ENCODE measurements at places on chromosomes 3 and 15.

GRCh38 chr15:100650685-100651084 lies 48.3 kb downstream of the ASB7 start:
- no peak for DNase-seq

DNA sequence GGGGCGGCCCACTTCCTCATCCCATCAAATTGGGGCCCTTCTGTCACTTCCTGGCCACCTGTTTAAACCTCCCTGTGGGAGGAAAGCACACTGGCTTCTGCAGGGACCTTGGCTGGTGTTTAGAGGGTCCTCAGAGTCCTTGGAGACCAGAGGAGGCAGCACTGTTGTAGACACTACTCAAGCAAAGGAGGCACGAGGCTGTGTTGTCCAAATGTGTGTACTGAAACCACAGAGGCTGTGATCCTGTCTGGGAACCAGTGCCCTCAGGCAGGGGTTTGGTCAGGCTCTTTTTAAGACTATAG lies 12.4 kb upstream of the SEC13 start:
- DNase-seq = no peak

DNA sequence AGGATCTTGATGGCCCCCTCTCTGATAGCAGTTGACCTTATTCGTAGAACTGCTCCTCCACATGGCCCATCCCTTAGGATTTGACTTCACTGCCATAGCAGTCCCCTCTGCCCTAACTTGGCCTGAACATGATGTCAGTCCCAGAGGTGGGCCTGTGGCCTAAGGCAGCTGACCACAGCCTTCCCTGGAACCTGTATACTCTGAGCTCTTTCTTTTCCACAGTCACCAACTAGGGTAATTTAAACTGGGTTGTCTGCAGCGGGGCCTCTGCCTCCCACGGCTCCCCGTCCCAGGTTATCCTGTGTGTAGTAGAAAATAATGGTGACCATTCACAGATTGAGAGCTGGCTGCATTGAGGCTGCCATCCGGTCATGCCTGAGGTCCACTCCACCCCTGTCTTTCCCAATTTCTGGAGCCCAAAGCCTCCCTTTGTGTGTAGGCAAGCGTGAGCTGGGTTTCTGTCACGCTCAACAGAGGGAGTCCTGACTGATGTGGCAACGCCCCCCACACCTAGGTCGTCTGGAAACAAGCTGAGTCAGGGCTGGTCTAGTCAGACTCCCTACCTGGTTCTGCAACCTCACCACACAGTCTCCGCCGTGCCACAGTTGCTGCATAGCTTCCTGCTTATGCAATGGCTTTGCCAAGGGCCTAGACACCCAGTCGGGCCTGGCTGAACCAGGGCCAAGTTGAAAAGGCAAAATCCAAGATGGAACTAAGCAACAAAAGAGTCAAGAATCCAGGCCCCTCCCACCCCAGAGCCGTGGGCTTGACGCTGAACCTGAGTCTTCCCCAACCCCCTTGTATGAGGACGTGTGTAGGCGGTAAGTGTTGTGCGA lies 284.5 kb downstream of the XXYLT1 start:
- no peak for DNase-seq

DNA sequence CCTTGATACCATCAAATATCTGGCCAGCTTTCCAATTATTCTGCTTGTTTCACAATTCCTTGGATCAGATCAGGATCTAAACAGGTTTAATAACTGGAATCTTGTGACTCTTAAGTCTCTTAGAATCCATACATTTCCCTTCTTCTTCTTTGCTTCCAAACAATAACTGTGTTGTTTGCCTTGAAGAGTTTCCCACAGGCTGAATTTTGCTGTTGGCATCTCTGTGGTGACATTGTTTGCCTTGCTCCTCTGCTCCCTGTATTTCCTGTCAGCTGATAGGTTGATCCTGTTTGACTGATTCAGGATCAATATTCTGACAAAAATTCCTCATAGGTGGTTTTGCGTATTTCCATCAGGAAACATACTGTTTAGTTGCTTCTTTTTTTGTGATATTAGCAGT lies 248.4 kb upstream of the LMCD1 start:
- no peak for DNase-seq

DNA sequence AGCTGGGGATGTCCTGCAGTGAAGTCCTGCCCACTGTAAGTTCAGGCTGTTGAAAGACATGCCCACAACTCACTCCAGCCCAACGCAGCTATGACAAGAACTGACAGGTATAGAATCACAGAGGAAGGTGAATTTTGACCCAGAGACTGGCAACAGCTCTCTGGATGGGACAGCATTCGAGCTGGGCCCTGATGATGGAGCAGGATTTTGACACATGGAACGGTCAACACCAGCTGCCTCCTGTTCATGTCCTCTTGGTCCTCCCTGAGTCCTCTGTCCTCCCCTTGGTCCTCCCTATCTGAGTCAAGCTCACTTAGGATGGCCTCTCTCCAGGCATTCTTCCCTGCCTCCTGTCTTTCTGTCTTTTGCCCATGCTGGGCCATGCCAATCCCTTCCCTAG lies 15.2 kb upstream of the ACAN start:
- DNase-seq = no peak

- DNase-seq = peak; percentile 72
Observed at GRCh38 chr15:75454471-75455378, 3.2 kb upstream of the SIN3A start.

DNA sequence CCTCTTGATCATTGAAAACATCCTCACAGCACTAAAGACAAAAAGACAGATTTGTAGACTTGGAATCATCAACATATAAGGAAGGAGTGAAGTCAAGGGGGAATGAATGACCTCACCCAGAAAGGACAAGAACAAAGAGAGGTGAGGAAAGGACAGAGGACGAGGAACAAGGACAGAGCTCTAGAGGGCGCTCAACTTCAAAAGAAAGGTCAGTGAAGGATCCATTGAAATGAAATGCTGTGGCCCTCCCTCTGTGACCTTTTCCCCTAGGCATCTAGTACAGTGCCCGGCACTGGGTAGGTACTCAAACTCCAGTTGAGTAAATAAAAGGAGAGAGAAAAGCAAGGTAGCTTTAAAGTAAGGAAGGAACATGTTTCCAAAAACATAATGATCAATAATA lies 2.6 kb downstream of the ATP8B4 start:
- DNase-seq = no peak

- no peak for DNase-seq
Observed at GRCh38 chr3:133943031-133943535, 47.4 kb upstream of the RAB6B start.

- DNase-seq = peak; percentile 5
Observed at GRCh38 chr15:52567871-52568600, 794 bp downstream of the ARPP19 start.

GRCh38 chr3:77535116-77535515 lies 495.2 kb downstream of the ROBO2 start:
- DNase-seq = no peak

- DNase-seq = no peak
Observed at GRCh38 chr3:143810953-143811265, 37.4 kb downstream of the SLC9A9 start.

- DNase-seq = no peak
Observed at GRCh38 chr3:10976770-10977169, 15.8 kb upstream of the SLC6A1 start.

- DNase-seq = no peak
Observed at GRCh38 chr3:171813897-171814460, 3.7 kb upstream of the PLD1 start.

GRCh38 chr15:85598718-85599398 lies 195.9 kb downstream of the KLHL25 start:
- DNase-seq = no peak

DNA sequence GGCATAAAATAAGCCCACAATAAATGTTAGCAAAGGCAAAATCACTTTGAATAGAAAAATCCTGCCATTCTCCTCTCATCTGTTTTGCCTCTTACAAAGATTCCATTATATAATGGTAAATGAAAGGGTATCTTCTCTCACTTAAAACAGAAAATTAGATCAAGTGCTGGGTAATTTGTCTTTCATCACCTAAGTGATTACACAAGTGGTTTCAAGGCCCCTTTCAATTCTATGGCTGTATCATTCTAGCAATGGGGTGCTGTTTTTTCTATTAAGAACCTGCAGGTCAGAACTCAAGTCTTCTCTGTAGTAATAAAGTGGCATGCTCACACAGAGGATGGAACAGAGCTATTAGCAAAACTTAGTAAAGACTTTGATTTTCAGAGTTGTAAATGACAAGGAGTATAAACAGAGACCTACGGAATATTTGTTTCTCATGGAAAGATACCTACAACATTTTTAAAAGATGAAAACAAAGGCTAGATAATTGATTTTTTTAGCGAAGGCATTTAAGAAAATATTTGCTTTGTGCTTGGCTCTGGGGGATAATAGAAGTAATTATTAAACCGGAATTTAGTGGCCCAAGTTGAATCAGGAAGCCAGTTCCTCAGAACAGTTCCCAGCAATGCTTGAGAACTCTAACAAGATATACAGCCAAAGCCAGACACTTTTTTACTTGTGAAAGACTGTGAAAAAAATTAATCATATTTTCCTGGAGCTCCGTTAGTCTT lies 137.4 kb downstream of the CMSS1 start:
- DNase-seq = no peak

DNA sequence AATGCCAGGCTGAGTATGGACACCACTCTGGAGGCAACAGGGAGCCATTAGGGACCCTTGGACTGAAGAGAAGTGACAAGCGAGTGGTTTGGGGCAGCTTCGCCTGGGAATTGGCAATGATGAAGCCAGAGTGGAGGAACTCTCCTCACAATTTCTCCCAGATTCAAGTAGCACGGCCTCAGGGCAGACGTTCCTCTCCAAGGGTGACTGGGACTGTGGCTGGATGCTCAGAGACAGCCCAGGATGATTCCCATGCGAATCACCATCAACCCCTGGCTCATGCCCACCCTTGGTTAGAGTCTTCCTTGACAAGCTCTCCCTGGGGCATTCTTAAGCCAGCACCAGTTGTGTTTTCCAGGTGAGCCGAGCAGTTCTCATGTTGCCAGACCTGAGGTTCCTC lies 16.3 kb upstream of the DOCK3 start:
- DNase-seq = no peak

DNA sequence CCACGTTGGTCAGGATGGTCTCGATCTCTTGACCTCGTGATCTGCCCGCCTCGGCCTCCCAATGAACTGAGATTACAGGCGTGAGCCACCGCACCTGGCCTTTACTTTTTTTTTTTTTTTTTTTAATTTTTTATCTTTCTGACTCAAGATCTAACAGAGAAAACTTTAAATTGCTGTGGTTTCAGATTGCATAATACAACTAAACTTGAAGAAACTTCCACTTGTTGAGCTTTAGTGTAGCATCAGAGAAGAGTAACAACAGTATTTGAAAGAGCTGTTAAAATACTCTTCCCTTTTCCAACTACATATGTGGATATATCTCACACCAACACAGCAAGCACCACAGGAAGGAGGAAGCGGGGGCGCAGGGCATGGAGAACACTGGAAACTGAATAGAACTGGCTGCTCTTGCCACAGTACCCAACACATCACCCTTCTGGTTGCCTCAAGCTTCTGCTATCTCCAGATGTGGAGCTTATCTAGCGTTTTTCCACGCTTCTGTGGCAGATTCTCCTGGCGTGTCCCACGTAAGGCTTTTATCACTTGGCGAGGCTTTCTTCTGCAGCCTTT lies 45.4 kb downstream of the MAP6D1 start:
- no peak for DNase-seq

DNA sequence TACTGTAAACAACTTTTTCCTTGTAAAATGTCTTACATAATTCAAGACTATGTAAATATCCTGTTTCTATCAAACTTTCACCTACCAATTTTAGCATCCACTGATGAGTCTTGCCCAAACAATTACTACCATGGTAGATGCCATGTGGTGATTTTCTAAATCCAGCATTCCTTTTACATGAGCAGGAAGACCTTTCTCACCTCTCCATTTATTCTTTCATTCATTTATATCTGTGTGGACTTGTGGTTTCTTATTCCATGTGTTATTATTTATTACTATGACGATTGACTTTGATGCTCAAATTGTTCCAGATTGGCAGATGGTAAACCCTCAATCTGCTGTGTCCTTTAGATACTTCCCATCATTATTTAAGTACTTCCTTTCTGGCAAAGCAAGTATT lies 62.4 kb downstream of the IFT57 start:
- DNase-seq = no peak

DNA sequence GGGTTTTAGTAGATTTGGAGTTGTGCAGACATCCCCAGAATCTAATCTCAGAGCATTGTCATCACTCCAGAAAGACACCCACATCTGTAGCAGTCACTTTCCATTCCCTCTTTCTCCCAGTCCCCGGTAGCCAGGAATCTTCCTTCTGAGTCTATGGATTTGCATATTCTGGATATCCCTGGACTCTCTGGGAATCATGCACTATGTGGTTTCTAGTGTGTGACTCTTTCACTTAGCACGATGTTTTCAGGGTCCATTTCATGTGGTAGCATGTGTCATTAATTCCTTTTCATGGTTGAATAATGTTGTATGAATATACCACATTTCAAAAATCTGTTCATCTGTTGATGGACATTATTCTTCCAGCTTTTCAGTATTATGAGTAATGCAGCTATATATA lies 29.3 kb downstream of the FBLN2 start:
- no peak for DNase-seq

- DNase-seq = no peak
Observed at GRCh38 chr15:75620841-75621391, 4.6 kb downstream of the SNUPN start.

DNA sequence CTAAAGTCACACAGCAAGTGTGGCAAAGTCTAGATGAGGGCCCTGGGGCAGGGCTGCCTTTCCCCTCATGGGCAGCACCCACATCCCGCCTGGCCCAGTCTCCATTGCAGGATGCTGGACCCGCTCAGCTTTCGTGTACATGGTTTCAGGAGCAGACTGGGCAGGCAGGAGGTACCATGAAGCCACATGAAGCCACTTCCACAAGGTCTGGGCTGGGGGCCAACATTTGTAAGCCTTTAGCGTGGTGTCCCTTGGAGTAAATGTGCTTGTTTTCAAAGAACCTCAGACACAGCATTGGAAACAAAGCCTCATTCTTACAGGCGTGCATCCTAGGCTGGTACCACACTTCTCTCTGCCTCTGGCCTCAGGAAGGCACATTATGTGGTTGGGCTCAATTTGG lies 34.5 kb downstream of the UMPS start:
- DNase-seq = no peak

GRCh38 chr3:193489949-193490348 lies 64.7 kb downstream of the ATP13A4 start:
- no peak for DNase-seq

- no peak for DNase-seq
Observed at GRCh38 chr3:42166662-42167300, 75.6 kb downstream of the TRAK1 start.

DNA sequence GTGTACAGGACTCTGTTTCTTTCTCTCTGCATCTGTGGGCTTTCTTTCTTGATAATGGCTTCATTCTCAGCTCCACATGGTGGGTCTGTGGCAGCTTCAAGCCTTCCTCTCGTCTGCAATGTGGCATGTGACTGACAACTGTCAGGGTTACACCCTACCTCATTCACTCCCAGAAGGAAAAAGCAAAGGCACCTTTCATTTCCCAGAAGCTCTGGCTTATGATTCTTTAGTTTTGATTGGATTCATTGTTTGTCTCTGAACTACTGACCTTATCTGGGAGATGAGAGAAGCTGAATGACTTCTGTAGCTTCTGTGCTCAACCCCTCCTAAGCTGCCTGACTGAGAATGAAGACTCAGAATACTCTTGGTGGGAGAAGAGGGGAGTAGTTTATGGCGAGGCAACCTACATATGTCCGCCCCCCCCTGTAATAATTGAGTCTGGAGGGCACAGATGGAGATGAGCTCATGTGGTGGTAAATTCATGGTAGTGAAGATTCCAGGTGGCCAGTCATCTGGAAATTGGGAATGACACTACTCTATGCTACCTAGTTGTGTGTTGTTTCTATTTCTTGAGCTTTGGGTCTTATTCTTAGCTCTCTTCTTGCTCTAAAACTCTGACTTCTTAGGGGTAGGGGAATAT lies 38.4 kb downstream of the KCNAB1 start:
- DNase-seq = no peak

- no peak for DNase-seq
Observed at GRCh38 chr3:63228677-63229076, 49.4 kb upstream of the SYNPR start.

Data from stimulated activated naive CD4-positive, alpha-beta T cell (primary cell).